ENCODE measurements at places on chromosomes 6 and 20. TPM values are rescaled to one million over a fixed set of nuclear protein-coding genes. Genes with fewer than 3 reads are reported as not detected.

Gene PLA2G7
- total RNA-seq: 2.1 TPM

Gene SIRPB2
- 0.57 TPM for total RNA-seq

Gene C6orf15
- not detected for total RNA-seq

Gene BNIP5
- 0.94 TPM for total RNA-seq

Gene HDAC2
- 170 TPM for total RNA-seq

Gene HLA-DRA
- 173 TPM for total RNA-seq

Gene SGK1
- total RNA-seq: 18.7 TPM

Gene GPSM3
- total RNA-seq: 6.2 TPM

Gene NHSL1
- total RNA-seq: 26.8 TPM

Gene CAP2
- 15.7 TPM for total RNA-seq

Gene SMIM29
- total RNA-seq: 68.6 TPM

Gene SLC4A11
- 9.4 TPM for total RNA-seq

Gene IL17A
- total RNA-seq: not detected

Gene RIN2
- 9.8 TPM for total RNA-seq

Gene TREM1
- total RNA-seq: 1.4 TPM

Gene MAS1
- total RNA-seq: not detected

Gene RNF144B
- total RNA-seq: 12.1 TPM

Gene RAET1L
- total RNA-seq: 2.3 TPM

Gene ARFGEF3
- total RNA-seq: 15.4 TPM

Gene SPDEF
- total RNA-seq: 7.9 TPM

Gene HAO1
- total RNA-seq: not detected

Gene TMEM151B
- total RNA-seq: 0.12 TPM

Gene DEFB124
- total RNA-seq: not detected

Gene TTBK1
- 0.29 TPM for total RNA-seq

Gene CNKSR3
- total RNA-seq: 4.0 TPM

Gene CPNE5
- not detected for total RNA-seq

Gene SLC22A7
- total RNA-seq: not detected

Gene PCED1A
- 26.9 TPM for total RNA-seq

Gene DHX16
- total RNA-seq: 55.6 TPM

Gene TNXB
- 10.6 TPM for total RNA-seq

Gene FBXO5
- 17.6 TPM for total RNA-seq

Gene GRM4
- total RNA-seq: not detected

Gene UNC5CL
- total RNA-seq: 10.6 TPM

Gene THBS2
- not detected for total RNA-seq

Gene OR12D3
- total RNA-seq: not detected

Gene CALHM5
- not detected for total RNA-seq

Gene GPLD1
- total RNA-seq: 3.5 TPM

Gene PDE7B
- 0.09 TPM for total RNA-seq

Data from Calu3 (cell line).